NCI-H1694 treated with DMSO at 0.1 percent for 48 hours (cell line): ENCODE measurements at places on chromosomes 5 and 9.

DNA sequence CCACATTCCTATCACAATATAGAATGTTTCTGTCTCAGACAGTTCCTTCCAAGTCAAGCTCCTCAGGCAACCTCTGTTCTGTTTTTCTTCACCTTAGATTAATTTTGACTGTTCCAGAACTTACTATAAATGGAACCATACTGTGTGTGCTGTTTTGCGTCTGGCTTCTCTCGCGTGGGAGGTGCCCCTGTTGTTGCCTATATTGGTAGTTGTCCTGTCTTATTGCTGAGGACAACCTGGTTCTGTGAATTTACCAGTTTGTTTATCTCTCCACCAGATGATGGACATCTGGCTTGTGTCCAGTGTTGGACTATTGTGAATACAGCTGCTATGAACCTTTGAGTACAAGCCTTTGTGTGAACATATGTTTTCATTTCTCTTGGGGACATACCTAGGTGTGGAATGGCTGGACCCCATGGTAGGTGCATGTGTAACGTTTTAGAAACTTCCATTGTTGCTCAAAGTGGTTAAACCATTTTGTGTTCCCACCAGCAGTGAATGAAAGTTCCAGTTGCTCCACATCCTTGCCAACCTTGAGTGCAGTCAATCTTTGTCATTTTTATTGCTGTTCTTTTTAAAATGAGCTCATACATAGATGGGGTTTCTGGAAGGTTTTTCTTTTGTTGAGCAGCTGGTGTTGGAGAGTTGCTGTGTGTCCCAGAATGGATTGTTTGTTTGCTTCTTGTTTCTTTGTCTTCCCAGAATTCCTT is 18.1 kb downstream of the HMCN2 start:
- no peak for DNase-seq

GRCh38 chr9:124553738-124554137 is 46.5 kb upstream of the NR5A1 start:
- DNase-seq: no peak

DNA sequence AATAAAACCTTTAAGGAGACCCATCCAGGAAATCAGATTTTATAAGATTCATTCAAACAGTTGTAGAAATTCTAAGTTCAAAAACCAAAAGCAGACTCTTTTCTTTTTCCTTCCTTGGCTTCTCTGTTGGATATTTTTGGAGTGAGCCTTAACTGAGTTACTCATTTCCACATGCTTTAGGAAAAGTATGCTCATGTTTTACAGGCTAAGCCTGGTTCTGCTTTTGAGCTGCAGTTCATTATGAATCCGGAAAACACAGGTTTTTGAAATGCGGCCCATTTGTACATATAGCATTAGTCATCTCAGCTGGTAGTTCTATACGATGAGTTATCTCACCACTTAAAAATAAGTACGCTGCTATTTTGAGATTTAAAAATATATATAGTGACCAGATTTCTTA is 156.6 kb upstream of the DMRT1 start:
- DNase-seq: no peak

DNA sequence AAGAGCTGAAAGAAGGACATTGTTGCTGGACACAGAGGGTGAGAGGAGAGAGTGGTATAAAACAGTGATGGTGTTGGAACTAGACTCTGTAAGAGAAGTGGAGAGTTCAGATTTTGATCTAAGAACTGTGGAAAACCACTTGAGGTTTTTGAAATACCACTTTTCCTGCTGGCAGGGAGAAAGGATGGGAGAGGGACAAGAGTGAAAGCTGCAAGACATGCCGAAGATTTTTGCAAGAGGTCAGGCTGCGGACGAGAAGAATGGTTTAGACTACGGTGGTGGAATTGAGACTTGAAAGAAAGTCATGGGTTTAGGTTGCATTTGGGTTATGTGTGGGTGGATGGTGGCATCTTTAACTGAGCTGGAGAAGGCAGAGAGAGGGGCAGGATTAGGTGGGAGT is 202.2 kb upstream of the RPS23 start:
- DNase-seq: no peak

- no peak for DNase-seq
Observed at GRCh38 chr9:137606005-137606621, 627 bp downstream of the ARRDC1 start.

GRCh38 chr5:173029499-173029921 is 26.6 kb upstream of the CREBRF start:
- no peak for DNase-seq

- DNase-seq: no peak
Observed at GRCh38 chr5:25618821-25619220, 974.0 kb upstream of the CDH10 start.

DNA sequence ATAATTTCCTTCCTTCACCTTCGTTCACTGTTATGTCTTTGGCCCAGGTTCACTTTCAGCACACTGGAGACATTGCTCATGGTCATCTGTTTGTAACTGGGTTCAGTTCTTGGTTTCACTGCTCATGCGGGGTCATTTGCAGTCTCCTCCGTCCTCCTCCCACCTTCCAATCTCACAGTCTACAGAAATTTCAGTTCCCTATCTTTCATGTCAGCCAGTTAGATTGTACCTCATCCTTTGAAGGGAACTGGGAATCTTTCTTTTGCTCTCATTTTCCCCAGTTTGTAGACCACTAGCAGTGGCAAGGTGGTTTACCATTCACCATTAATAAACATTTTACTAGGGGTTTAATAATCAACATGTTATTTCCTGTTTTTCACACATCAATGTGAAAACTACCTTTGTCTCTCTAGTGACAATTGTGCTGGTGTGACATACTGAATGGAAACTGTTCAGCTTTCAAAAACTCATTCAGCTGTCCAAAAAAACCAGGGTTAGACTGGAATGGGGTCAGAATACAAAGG is 100.9 kb upstream of the IL6ST start:
- DNase-seq: no peak

DNA sequence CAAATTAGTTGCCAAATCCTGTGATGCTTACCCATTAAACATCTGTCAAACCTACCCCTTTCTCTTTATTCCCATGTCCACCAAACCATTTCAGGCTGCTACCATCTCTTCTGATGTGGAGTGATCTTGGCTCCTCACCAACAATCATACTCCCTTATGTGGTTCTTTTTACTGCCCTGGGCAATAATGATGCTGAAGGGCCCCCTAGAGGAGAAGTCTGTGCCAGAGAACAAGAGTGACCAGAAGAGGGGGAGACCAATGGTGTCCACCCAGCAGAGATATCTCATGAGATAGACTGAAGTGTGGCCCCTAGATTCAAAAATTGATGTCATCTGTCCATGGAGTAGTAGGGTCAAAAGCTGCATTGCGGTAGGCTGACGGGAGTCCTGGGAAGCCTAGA is 10.9 kb downstream of the LRRC70 start:
- DNase-seq: no peak

DNA sequence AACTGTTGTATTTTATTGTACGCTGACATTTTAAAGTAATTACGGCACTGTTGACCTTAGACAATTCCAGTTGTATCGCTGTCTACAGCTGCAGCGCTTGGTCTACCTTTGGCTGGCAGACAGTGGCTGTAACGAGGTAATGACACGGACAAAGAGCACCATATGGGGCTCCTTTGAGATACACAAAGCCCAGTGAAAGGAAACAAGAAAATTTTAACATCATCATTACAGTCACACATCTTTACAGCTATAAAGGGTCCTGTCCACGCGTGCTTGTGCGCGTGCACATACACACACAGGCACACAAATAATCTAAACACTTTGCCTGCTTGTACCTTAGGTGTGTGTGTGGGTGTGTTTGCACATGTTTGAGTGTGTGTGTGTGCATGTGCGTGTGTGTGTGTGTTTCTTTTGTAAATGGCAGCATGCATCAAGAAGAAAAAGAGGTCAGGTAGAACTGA is 946.0 kb downstream of the NR2F1-AS1 start:
- DNase-seq: no peak

GRCh38 chr9:13719446-13719845 is 440.0 kb upstream of the MPDZ start:
- DNase-seq: no peak

- no peak for DNase-seq
Observed at GRCh38 chr5:73749485-73750270, 123.7 kb downstream of the ARHGEF28 start.

DNA sequence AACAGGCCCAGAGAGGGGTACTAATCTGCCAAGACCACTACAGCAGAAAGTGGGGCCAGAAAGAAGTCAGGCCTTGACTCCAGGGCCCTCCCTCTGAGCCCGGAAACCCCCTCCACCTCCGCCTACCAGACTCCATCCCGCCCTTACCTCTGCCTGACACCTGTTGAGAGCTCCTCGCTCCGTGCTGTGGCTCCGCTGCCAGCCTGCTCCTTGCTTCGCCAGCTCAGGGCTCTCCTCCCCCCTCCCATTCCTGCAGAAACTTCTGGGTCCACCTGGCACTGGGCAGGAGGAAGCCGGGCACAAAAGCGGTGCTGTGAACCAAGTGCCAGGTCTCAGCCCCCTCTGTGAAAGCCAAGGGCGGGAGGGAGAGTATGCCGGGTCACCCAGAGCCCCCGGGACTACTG is 6.4 kb upstream of the ST6GALNAC6 start:
- no peak for DNase-seq

- DNase-seq: no peak
Observed at GRCh38 chr5:15702102-15702501, 202.1 kb downstream of the FBXL7 start.

- DNase-seq: no peak
Observed at GRCh38 chr5:72408603-72409002, 88.4 kb downstream of the PTCD2 start.
